Natural killer cell treated with Interleukin-12 subunit alpha and Interleukin-12 subunit beta and Interleukin-15 and Interleukin-18, amount 100 ng/mL, for 72 hours (primary cell): ENCODE measurements at places on chromosomes 2 and 18.

DNA sequence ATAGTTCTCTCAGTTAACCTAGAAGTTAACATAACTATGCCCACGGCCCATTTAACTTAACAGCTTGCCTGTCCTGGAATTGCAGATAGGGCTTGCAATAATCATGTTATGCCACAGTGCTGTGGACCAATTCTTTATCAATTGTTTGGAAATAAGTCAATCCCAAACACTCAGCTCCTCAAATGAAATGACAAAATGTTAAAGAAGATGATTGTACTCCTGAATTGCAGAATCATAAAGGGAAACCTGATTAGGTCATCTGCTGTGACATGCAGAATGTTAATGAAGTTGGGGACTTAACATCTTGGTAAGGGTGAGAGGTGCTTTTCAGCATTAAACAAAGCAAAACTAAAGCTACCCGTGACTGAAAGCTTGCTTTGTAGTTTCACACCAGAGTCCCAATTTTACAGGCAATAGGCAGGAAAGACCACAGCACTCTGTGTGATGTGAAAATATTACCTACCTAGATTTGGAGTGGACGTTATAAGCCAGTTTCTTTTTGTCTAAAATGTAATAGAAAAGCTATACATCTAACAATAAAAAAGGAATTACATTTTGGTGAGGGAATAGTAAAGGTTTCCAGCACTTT, 364.0 kb downstream of the GPD2 start:
- no peaks in the 10 kb centered on the region for H3K36me3 ChIP-seq
- H3K4me1 ChIP-seq: no peaks in the 10 kb centered on the region
- no peak overlapping the region for H3K27ac ChIP-seq
- no peak for DNase-seq
- no peak overlapping the region for H3K4me3 ChIP-seq

DNA sequence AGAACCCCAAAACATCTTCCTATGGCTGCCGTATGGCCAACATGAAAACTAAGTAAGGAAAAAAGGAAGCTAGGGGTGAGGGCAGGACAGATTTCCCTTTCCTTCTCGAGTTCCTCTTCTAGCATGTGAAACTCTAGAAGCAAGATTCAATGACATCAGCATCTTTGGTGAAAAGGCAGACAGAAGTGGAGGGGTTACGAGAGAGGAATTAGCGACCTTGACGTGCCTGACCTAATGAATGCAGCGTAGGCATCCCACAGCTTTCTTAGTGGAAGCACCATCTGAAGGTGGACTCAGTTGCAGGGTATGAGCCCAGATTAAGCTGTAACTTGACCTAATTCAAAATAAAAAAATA, 47.9 kb upstream of the PELI1 start:
- H3K4me1 ChIP-seq: peaks cover 24% of the 10 kb centered on the region
- peaks cover 4% of the 10 kb centered on the region for H3K36me3 ChIP-seq
- peaks cover 3% of the 10 kb centered on the region for H3K27me3 ChIP-seq
- no peak for DNase-seq
- H3K4me3 ChIP-seq: peak overlapping the region; percentile 30

DNA sequence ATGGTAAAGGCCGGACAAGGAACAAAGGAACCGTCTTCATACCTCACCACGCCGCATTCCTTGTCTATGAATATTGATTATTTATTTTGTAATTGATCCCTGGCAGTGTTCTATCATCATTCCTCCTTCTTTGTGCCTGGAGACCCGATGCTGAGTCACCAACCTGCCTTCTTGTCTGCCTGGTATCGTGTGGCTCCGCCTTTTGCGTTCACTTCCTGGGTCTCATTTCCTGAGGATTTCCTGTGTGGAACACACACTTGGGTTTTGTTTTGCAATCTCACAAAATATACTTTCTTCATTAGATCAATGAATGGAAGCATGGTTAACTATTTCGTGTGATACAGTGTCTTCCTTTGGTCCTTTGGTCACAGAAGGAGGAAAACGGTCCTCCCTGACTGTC, 95.5 kb upstream of the SNTG2 start:
- peaks cover 33% of the 10 kb centered on the region for H3K4me1 ChIP-seq
- H3K27me3 ChIP-seq: no peaks in the 10 kb centered on the region
- H3K27ac ChIP-seq: peak overlapping the region; percentile 95
- DNase-seq: no peak
- peaks cover 16% of the 10 kb centered on the region for H3K36me3 ChIP-seq
- H3K4me3 ChIP-seq: peak overlapping the region; percentile 71

DNA sequence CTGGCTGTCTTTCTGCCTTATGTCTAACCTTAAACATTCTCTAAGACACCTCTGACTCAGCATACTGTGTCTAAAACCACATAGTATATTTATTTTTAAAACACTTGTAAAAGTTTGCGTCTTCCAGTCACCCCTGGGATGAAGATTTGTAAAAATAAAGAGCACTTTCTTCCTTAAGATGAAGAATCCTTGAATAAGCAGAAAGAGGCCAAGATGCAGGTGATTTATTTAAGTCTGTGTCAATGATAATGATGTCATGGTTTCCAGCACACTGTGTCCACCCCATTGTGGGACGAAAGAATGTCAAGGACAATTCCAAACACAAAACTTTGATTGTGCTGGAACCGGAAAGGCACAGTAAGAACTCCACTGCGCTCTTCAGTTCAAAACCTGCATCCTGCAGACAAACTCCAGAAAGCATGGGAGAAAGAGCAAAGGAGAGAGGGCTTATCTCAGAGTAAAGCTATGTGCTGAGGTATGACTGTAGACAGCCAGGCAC, 92.9 kb downstream of the ZEB2 start:
- no peak overlapping the region for H3K27ac ChIP-seq
- H3K36me3 ChIP-seq: peaks cover 37% of the 10 kb centered on the region
- H3K4me1 ChIP-seq: peaks cover 47% of the 10 kb centered on the region
- no peak for DNase-seq
- H3K4me3 ChIP-seq: peak overlapping the region; percentile 83
- no peaks in the 10 kb centered on the region for H3K27me3 ChIP-seq

- H3K4me3 ChIP-seq: no peak overlapping the region
- H3K36me3 ChIP-seq: no peaks in the 10 kb centered on the region
- H3K27ac ChIP-seq: no peak overlapping the region
- H3K27me3 ChIP-seq: no peaks in the 10 kb centered on the region
Measured at GRCh38 chr2:140200307-140200706, 1420.1 kb upstream of the NXPH2 start.
